ENCODE measurements at places on chromosomes 4 and X.

DNA sequence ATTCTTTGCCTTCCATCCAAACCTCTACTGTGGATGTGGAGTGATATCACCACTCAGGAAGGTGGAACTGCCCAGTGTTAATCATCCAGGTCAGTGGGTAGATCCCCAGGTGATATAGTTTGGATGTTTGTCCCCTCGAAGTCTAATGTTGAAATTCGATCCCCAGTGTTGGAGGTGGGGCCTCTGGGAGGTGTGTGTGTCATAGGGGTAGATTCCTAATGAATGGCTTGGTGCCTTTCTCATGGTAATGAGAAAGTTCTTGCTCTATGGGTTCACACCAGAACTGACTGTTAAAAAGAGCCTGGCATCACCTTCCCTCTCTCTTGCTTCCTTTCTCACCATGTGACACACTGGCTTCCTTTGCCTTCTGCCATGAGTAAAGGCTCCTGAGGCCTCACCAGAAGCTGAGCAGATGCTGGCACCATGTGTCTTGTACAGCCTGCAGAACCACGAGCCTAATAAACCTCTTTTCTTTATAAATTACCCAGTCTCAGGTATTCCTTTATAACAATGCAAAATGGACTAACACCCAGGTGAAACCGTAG lies 6.8 kb upstream of the SOWAHB start:
- DNase-seq = no peak

DNA sequence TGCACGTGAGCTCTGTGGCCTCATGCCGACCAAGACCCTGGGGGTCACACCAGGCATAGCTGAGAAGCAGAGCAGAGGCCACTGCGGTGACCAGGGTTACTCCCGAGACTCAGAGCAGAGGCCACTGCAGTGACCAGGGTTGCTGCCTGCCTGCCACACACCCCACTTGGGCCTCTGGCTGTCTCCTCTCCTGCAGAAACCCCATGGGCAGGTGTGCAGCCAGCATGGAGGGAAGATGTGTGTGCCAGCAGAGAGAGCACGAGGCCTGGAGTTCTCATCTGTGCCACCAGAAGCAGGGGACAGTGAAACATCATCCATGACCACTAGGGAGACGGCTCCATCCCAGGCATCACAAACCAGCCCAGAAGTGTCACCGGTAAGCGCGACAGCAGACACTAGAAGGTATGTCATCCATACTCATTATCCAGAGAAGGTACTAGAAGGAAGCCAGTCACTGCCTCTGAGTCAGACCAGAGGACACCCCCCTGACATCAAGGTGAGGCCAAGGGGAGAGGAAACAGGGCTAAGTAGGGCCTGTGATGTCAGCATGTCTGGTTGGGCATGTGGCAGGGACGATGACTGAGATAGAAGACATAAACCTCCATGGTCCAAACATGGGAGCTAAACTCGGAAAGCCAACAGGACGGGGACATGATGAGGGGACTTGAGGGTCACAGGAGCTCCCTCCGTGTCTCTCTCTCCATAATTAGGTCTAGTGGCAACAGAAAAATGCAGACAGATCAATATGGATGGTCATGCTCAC lies 24.2 kb upstream of the SPON2 start:
- DNase-seq = no peak

DNA sequence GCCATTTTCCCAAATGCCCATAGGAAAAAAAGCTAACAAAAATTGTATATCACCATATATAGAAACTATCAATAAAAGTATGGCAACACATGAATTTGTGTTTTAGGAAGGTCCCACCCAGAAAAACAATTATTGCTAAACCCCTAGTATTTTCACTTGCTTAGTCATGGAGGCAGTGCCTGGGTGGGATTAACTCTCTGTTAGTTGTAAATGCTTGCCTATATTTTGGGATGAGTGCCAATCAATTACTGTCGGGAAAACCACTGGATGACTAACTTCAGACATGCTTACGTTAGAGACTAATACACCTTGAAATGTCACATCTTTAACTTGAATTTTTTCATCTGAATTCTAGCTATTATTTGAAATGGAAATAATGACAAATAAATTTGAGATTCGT lies 33.9 kb downstream of the TMPRSS11A start:
- no peak for DNase-seq

DNA sequence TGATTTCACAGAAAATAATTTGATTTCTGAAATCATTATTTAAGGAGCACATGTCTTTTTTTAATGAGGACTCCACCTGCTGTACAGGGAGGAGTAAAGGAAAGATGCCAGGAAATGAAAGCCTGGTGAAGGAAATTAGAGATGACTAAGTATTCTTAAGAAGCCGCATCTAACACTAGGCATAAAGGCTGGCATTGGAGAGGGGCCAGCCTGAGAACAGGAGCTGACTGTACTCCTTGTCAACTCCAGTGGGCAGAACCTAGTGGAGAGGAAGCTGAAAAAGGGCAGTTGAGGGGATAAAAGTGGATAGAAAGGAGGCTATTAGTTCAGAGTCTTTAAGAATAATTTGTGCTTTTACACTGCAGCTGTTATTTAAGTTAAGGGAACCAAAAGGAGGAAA lies 393.0 kb downstream of the PPP1R2C start:
- no peak for DNase-seq

DNA sequence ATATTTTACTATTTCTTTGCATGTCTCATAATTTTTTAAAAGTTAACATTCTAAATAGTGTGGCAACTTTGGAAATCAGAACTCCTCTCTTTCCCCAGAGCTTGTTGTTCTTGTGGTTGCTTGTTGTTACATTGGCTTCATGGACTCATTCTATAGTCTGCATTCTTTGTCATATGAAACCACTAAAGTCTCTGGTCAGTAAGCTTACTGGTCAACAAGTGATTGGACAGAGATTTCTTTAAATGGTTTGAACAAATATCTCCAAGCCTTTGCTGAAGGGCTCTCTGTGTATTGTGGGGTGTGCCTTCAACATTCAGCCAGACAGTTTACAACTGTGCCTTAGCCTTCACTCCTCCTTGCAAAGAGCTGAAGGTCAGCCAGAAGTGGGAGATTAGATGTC lies 147.2 kb downstream of the OPHN1 start:
- no peak for DNase-seq

DNA sequence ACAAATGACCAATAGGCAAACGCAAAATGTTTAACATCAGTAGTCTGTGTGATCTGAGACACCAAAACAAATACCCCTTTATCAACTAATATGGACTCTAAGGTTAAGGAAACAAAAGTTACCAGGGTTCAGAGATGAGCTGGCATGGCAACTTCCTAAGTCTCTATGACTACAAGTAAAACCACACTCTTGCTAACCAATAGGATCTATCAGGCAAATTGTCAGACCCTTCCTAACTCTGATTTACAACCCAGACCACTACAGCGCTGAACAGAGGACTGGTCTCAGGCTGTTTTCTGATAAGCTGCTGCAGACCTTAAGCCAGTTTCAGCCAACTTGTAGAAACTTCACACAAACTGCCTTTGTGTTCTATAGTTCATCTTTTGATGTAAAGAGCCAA lies 608.0 kb downstream of the TLL1 start:
- DNase-seq = no peak

- no peak for DNase-seq
Observed at GRCh38 chr4:16293210-16293838, 67.1 kb upstream of the TAPT1 start.

GRCh38 chrX:10569946-10570345 lies 50.4 kb downstream of the MID1 start:
- DNase-seq = no peak

GRCh38 chr4:111641813-111642579 lies 503.3 kb upstream of the FAM241A start:
- DNase-seq = peak; percentile 24

- no peak for DNase-seq
Observed at GRCh38 chr4:70761276-70761816, 39.6 kb downstream of the RUFY3 start.

- DNase-seq = peak; percentile 35
Observed at GRCh38 chr4:6188687-6189305, 11.6 kb downstream of the JAKMIP1 start.

GRCh38 chr4:178784491-178784890 lies 1342.3 kb upstream of the AGA start:
- DNase-seq = no peak

DNA sequence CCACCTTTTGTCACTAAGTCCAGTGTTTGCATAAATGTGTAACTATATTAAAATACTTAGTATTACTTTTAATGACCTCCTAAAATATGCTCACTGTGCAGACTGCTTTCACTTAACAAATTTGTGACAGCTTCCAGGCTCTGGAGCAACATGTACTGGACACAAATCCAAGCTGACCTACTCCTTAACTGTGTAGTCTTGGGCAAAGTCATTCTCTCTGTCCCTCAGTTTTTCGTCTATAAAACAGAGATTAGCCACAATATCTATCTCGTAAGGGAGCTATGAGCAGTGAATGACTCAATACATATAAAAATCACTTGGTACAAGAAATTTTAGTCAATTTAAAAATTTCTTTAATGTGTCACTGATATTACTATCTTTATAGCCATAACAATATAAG lies 20.4 kb upstream of the RAB40A start:
- no peak for DNase-seq

DNA sequence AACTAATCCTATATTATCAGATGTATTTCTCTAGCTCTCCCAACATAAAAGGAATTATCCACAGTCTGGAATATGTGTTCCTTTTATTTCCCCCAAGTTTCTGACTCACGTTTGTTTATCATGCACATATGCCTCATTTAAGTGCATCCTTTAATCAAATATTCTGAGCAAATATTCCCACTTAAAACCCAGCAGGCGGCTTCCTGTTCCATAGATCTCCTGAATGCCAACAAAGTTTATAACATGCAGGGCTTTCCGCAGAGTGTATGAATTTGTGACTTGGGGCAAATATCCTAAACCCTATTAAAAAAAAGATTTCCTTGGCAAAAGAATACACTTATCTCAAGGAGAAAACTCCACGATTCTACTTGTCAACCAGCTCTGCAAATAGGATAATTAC lies 16.9 kb downstream of the GLRA2 start:
- no peak for DNase-seq

DNA sequence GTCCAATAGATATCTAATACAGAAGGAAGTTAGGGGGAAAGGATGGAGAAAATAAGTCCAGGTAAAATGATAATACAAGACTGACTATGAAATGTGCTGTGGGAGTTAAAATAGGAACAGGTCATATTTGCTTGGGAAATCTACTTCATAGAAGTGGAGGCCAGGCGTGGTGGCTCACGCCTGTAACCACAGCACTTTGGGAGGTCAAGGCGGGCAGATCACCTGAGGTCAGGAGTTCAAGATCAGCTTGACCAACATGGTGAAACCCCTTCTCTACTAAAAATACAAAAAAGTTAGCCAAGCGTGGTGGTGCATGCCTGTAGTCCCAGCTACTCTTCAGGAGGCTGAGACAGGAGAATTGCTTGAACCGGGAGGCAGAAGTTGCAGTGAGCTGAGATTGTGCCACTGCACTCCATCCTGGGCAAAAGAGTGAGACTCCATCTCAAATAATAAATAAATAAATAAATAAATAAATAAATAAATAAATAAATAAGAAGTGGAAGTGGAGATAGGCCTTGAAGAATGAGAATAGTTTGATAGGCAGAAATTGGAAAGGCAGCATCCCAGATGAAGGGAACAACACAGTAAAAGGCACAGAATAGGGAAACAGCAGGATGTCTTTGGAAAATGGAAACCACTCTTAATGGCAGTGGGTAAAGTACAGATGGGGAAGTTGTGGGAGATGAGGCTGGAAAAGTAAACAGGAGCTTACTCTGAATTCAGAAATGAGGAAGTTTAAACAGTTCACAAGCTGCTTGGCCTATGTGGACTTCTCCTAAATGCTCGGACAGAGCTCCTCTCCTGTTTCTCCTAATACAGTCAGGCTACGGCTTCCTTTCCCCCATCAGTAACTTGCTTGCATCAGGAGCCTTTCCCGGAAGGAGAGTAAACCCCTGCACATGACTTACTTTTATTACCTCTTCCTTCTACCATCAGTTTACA lies 15.1 kb upstream of the GK start:
- DNase-seq = no peak

- DNase-seq = no peak
Observed at GRCh38 chrX:110698696-110699095, 96.9 kb downstream of the CHRDL1 start.

DNA sequence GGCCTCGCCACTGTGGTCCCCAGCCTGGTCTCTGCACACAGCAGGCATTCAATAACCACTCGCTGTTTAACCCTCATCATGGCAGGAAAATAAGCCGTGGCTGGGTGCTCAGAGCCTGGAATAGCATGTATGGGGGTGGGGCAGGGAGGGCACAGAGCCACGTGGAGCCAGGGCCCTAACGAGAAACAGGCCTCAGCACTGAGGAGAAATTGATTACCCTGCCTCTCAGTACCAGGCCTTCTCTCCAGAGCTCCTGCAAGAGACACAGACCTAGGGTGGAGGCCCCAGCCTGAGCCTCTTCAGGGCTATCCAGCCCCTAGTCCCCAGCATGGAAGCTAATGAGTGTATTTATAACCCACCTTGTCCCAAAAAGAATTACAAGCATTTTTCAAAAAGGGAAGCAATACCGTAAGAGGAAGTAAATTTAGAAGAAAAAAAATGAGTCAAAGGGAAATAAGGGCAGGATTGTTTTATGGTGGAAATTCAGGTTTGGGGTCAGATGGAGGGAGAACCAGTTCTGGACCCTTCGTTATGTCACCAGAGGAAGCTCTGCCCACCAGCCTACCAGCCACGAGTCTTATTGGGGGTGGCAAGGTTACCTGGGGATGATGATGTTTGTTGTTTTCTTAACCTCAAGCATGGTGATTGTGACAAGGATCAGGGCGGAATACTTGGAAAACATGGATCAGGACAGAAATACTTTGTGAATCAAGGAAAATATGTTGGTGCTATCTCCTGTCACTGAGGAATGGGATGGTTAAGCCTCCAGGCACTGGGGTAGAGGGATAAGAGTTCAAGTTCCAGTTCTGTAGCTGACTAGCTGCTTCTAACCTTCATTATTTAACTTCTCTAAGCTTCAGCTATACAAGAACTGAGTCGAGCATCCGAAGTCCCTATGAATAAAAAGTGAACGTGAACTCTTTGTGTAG lies 101.9 kb upstream of the RBPJ start:
- no peak for DNase-seq

DNA sequence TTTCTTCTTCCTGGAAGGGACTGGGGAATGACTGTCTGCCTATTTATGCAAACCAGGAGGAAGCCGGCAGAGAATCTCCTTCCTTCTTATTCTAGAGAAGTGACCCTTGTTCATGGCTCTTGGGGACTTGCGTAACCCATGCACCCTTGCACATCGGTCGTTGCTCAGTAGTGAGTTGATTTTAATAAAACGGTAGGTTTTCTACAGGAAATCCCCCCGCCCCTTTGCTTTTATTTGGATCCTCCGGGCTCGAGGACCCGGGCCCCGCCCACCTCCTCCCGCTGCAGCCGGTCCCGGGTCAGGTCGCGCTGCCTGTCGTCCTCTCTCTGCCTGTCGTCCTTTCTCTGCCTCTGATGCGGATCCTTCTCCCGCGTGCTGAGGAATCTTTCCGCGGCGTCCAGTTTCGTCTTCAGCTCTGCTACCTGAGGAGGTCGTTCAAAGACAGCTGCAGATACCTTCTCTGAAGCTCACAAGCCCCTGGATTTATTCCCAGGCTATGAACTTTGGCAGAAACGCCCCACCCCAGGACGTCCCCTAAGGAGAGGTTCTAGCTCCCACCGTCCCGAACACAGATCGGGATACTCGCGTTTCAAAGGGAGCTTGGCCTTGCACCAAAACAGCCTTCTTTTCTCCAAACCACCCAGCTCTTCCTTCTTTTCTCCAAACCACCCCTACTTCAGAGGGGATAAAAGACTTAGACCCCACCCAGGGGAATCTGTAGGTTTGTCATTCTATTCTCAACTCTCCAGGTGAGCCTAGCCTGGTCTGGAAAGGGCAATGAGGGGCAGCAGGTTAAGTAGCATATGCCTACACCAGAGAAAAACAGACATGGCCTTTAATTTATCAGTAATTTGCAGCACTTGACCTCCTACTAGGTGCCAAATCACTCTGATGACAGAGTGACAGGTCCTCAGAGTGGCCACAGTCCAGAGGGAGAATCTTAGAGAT lies 7.0 kb downstream of the TNIP3 start:
- peak; percentile 24 for DNase-seq
